T-helper 2 cell treated with Interferon-gamma antibody and Interleukin-4, amounts not matched to agents 5 μg/mL and 100 μg/mL, for 36 hours (primary cell): ENCODE measurements at places on chromosomes 1 and 21.

DNA sequence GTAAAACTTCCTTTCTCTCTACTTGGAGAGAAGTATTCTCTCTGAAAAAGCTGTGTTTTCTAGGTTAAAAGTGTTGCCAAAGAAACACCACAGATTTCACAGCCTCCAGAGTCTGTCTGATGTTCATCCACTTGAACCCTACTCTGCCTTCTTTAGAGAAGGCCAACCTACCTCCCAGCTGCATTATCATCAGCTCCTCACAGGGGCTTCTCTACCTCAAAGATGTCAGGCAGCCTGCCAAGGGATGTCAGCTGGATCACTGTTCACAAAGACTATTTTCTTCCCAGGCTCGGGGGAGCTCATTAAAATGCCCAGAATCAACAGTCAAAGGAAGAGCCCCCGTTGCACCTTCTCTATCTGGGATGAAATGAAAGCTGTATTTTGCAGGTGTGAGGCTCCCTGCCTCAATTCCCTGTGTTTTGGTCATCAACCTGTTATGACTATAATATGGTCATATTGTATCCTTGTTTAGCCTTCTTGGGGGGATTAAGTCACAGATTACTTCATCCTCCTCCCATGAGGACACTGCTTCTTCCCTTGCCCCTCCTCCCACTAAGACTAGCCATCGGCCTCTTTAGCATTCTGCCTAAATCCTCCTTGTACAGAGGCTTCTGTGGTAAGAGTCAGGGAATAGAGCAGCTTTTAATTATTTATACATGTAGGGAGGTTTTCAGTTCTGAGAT is 25.7 kb downstream of the ANGPTL7 start:
- H3K27me3 ChIP-seq = no peaks in the 10 kb centered on the region
- H3K36me3 ChIP-seq = peaks cover 48% of the 10 kb centered on the region
- H3K27ac ChIP-seq = no peak overlapping the region
- DNase-seq = no peak
- H3K4me1 ChIP-seq = no peaks in the 10 kb centered on the region
- H3K4me3 ChIP-seq = no peak overlapping the region

DNA sequence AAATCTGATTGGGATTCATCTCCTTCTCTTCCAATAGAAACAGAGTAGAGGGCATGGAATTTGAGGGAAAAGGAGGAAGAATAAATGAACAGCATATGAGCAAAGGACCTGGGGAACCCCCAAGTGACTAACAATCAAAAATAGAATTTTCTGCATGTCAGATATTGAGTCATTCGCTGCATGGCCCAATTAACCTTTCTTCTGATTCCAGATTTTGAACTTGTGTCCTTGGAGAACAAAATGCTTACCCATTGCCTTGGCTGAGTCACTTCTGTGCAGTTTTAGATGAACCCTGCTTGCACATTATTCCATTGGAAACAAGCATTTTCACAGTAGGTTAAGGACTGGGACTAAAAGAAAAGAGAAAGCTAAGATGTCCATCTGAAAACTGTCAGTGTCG is 390.5 kb downstream of the ST6GALNAC3 start:
- no peaks in the 10 kb centered on the region for H3K4me1 ChIP-seq
- no peak for DNase-seq
- H3K36me3 ChIP-seq = no peaks in the 10 kb centered on the region
- H3K4me3 ChIP-seq = no peak overlapping the region
- H3K27ac ChIP-seq = no peak overlapping the region

DNA sequence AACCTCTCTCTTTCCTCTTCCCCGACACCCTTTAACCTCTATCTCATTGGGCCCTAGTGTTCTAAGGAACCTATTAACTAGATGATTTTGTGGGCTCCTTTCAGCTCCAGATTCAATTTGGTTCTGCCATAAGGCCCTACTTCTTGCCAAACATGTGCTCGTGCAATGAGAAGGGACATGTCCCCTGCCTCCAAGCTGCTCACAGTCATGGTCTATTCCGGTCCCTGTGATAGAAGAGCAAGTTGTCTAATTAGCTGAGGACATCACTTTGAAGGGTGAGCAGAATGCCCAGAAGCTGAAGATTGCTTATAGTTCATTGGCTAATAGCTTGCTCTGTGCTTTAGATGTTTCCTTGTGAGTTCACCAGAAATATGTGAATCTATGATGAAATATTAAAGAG is 76.2 kb downstream of the ZNF648 start:
- H3K4me1 ChIP-seq = no peaks in the 10 kb centered on the region
- no peak for DNase-seq
- H3K36me3 ChIP-seq = no peaks in the 10 kb centered on the region
- peaks cover 24% of the 10 kb centered on the region for H3K27me3 ChIP-seq
- H3K4me3 ChIP-seq = no peak overlapping the region

GRCh38 chr1:218673170-218673569 is 328.0 kb downstream of the TGFB2 start:
- H3K4me1 ChIP-seq = no peaks in the 10 kb centered on the region
- DNase-seq = no peak
- H3K27me3 ChIP-seq = no peaks in the 10 kb centered on the region
- no peak overlapping the region for H3K27ac ChIP-seq
- H3K4me3 ChIP-seq = no peak overlapping the region

GRCh38 chr1:246364415-246364941 is 142.6 kb downstream of the SMYD3 start:
- H3K4me3 ChIP-seq = no peak overlapping the region
- no peaks in the 10 kb centered on the region for H3K27me3 ChIP-seq
- DNase-seq = no peak
- H3K36me3 ChIP-seq = peaks cover 2% of the 10 kb centered on the region

DNA sequence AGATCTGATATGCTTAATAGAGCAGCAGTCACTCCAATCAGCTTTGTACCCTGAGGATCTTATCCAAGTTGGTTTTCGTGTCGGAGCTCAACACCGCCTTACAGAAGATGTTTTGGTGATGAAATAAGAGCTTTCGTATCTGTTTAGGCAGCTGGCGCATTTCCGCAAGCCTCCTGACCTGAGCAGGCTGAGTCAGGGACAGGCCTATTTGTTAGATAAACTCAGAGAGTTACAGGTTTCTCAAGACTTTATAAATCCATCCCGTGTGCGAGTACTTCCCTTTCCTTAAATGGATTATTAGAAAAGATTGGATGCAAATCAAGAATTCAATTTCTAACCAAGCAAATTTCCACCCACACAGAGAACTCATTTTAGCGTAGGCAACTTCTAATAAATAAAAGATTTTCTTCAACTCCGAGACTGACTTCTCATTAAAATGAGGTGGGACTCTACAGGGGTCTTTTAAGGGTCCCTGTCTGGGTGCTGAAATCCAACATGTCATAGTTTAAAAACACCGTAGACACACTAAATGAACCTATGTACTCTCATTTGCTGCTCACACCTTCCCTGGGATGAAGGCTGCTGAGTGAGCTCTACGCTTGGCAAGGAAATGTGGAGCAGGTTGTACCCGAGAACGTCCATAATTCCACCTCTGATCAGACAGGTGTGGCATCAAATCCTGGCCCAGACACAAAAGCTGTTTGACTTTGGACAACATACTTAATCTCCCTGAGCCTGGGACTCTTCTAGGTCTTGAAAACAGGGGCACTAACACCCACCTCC is 106.9 kb upstream of the F3 start:
- H3K4me3 ChIP-seq = no peak overlapping the region
- no peak for DNase-seq
- no peaks in the 10 kb centered on the region for H3K36me3 ChIP-seq
- peaks cover 2% of the 10 kb centered on the region for H3K27me3 ChIP-seq

GRCh38 chr1:227901239-227901905 is 46.4 kb downstream of the WNT9A start:
- no peak overlapping the region for H3K27ac ChIP-seq
- H3K27me3 ChIP-seq = no peaks in the 10 kb centered on the region
- peaks cover 1% of the 10 kb centered on the region for H3K4me1 ChIP-seq
- no peak overlapping the region for H3K4me3 ChIP-seq
- no peak for DNase-seq

GRCh38 chr1:184379111-184379752 is 7.6 kb upstream of the C1orf21 start:
- no peaks in the 10 kb centered on the region for H3K36me3 ChIP-seq
- peaks cover 7% of the 10 kb centered on the region for H3K4me1 ChIP-seq
- H3K27ac ChIP-seq = no peak overlapping the region
- H3K27me3 ChIP-seq = peaks cover 34% of the 10 kb centered on the region
- H3K4me3 ChIP-seq = no peak overlapping the region

DNA sequence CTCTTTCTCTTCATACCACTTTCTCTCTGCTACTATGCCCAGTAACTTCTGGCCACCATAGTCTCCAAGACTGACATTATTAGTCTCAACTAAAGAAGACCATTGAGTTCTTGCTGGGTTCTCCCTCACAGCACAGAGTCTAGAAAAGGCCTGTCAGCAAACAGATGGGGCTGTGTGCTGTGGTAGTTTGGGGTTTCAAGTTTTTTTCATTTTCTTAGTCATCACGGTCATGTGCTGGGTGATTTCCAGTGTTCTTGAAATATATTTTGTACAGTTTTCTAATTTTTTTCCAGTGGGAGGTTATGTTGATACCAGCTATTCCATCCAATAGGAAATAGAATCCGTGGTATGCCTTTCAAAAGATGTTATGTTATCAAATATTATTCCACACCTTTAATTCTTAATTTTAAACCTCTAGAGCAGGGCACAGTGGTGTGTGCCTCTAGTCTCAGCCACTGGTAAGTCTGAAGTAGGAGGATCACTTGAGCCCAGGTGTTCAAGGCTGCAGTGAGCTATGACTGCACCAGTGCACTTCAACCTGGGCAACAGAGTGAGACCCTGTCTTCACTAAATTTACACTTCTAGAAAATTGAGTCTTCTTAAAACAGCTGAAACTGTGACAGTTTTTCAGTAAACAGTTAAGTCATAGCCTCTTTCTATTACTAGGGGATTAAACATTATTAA is 8.3 kb downstream of the CFHR2 start:
- H3K4me3 ChIP-seq = no peak overlapping the region
- no peaks in the 10 kb centered on the region for H3K27me3 ChIP-seq
- H3K36me3 ChIP-seq = no peaks in the 10 kb centered on the region
- no peaks in the 10 kb centered on the region for H3K4me1 ChIP-seq
- H3K27ac ChIP-seq = no peak overlapping the region

GRCh38 chr1:25091658-25092057 is 140.6 kb downstream of the SYF2 start:
- no peak for DNase-seq
- H3K27me3 ChIP-seq = peaks cover 6% of the 10 kb centered on the region
- no peak overlapping the region for H3K27ac ChIP-seq
- peaks cover 5% of the 10 kb centered on the region for H3K36me3 ChIP-seq

DNA sequence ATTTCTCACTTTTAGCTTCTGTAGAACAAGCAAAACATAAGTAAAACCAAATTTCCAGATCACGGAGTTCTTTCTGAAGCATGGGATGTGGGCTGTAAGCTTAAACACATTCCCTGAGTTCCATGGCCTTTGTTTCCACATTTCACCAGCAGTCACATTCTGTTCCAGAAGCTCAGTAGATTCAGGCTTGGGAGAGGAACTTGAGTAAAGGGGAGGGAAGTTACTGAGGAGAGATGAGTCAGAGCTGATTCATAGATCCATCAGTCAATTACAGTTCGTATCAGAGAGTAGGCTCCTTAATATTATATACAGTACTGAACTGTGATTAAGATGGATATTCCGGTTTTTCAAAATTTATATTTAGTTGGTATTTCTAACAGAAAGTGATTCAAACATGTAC is 614.3 kb downstream of the NCAM2 start:
- no peaks in the 10 kb centered on the region for H3K27me3 ChIP-seq
- H3K27ac ChIP-seq = no peak overlapping the region
- no peak overlapping the region for H3K4me3 ChIP-seq
- DNase-seq = no peak
- H3K36me3 ChIP-seq = no peaks in the 10 kb centered on the region
- H3K4me1 ChIP-seq = no peaks in the 10 kb centered on the region

DNA sequence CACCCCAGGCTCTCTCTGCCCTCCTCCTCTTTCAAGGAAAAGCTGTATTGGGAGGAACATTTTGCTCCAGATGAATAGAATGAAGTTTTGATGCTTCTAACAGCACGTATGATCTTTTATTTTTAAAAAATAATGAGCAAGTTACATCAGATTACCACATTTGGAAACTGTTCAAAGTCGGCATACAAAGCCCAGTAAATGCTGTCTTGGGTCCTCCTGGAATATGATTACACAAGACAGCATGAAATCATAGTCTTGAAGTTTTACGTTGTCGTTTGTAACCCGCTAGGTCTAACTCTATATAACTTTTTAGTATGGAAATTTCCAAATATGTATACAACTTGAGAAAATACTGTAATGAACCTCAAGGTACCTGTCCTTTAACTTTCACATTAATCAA is 385.6 kb downstream of the HLX start:
- H3K36me3 ChIP-seq = no peaks in the 10 kb centered on the region
- H3K4me3 ChIP-seq = no peak overlapping the region
- H3K27me3 ChIP-seq = peaks cover under 1% of the 10 kb centered on the region
- H3K27ac ChIP-seq = no peak overlapping the region
- no peaks in the 10 kb centered on the region for H3K4me1 ChIP-seq

- H3K27me3 ChIP-seq = no peaks in the 10 kb centered on the region
- no peak overlapping the region for H3K27ac ChIP-seq
- DNase-seq = no peak
- H3K4me3 ChIP-seq = no peak overlapping the region
- H3K4me1 ChIP-seq = peaks cover 22% of the 10 kb centered on the region
- H3K36me3 ChIP-seq = no peaks in the 10 kb centered on the region
Measured at GRCh38 chr21:42369821-42370220, 3.5 kb upstream of the TFF1 start.

GRCh38 chr1:233490488-233490887 is 123.4 kb upstream of the KCNK1 start:
- H3K4me1 ChIP-seq = peaks cover 3% of the 10 kb centered on the region
- H3K36me3 ChIP-seq = no peaks in the 10 kb centered on the region
- no peak overlapping the region for H3K27ac ChIP-seq
- DNase-seq = no peak
- H3K4me3 ChIP-seq = no peak overlapping the region
- peaks cover 9% of the 10 kb centered on the region for H3K27me3 ChIP-seq

DNA sequence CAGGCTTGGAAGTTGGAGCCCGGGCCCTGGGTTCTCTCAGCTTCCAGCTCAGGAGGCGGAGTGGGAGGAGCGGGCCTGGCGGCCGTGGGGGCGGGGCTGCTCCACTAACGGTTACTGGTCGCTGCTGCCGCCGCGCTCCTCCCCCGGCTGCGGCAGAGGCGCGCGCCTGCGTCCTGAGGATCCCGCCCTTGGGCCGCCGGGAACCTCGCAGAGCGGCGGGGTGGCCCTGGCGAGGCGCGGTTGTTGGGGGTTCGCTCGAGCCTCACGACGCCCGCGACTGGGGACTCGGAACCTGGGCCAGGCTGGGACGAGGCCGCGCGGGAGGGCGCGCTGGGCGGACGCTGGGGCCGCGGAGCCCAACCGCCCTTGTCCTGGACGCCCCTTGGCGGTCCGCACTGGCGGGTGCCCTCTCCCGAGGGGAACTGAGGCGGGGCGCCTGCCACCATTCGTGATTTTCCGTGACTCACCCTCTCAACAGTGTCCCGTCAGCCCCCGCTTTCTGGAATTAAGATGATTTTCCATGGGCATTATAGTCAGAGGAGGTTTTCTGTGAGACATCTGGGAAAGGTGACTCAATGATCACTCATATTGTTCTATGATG is 34.1 kb downstream of the OR2G3 start:
- H3K27ac ChIP-seq = no peak overlapping the region
- H3K4me3 ChIP-seq = no peak overlapping the region
- no peaks in the 10 kb centered on the region for H3K36me3 ChIP-seq
- H3K4me1 ChIP-seq = no peaks in the 10 kb centered on the region
- peaks cover 4% of the 10 kb centered on the region for H3K27me3 ChIP-seq

GRCh38 chr21:42942244-42942643 is 16.8 kb upstream of the ERVH48-1 start:
- no peak overlapping the region for H3K27ac ChIP-seq
- no peak for DNase-seq
- H3K36me3 ChIP-seq = no peaks in the 10 kb centered on the region
- no peak overlapping the region for H3K4me3 ChIP-seq
- H3K27me3 ChIP-seq = peaks cover 6% of the 10 kb centered on the region
